ENCODE measurements at places on chromosomes 1 and 21.

GRCh38 chr1:198212126-198212525, 55.3 kb downstream of the NEK7 start:
- no peak for ATAC-seq

DNA sequence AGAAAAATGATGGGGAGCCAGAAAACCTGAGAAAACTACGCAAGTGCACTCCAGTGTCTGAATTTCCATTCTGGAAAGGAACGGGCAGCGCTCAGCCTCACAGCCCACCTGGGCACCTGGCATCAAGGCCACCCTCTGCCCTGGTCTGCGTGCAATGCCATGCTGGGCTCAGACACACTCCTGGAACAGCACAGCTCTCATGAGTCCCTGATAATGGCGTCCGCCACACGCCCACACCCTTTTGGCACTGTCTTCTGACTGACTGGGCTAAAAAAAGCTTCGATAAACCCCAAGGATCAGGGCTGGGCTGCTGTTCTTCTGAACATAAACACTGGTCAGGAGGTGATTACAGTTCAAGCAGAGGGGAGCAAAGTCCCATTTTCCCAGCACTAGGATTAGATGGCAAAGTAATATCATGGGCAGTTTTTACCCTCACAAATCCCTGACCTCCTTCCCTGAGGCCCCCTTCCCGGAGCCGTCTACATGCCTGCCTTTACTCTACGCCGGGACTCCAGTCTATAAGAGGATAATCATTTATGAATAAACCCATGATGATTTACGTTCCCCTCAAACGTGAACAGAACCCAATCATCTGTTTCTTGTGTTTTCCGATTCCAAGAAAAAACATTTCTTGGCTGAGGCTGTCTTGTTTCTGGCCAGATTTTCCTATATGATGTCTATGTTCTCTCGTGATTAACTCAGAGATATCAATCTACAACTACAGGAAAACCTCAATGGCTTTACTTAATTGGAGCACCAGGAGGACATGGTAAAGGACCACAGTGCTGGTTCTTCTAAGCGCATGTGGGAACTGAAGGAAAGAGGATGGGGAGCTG, 22.6 kb downstream of the RCAN1 start:
- no peak for ATAC-seq

DNA sequence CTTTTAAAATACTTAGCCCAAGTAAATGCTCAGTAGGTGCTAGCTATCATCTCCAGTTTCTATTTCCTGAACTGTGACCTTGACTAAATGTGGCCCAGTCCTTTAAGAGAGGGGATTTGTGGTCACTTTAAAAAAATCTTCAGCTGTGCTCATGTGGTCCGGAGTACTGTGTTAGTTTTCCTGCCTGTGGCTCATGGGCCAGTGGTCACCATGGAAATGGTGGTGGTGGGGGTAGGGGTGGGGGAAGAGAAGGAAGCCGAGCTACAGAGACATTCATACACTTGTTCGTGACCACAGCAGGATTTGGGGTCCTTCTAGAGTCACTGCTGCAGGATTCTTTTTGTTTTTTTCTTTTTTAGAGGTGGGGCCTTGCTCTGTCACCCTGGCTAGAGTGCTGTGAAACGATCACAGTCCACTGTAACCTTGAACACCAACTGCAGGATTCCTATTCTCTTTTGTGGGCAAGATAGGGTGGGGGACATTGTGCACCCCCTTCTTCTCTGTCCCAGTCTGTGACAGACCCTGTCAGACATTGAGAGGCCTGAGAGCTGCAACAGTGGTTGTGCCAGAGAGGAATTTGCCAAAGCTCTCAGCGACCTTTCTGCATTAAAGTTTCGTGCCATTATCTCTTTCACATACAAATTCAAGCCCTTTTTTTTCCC, 25.8 kb downstream of the KIF26B start:
- no peak for ATAC-seq

- ATAC-seq = no peak
Measured at GRCh38 chr1:84073266-84073665, 70.8 kb upstream of the PRKACB start.

DNA sequence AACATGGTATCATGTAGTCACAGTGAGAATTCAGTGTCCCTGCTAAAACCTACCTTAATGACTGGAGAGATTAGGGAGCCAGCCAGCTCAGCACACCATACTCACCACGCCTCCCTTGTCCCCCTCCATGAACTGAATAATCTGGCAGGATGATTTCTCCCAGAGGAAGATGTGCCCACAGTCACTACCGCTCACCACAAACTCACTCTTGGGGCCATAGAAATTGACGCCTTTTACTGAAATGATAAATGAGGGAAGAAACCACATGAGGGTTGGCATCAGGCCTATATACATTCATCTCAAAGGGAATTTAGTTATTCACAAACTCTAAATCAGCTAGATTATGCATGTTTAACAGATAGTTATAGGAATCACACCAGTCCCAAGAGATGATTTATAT, 17.4 kb downstream of the PEA15 start:
- ATAC-seq = no peak

DNA sequence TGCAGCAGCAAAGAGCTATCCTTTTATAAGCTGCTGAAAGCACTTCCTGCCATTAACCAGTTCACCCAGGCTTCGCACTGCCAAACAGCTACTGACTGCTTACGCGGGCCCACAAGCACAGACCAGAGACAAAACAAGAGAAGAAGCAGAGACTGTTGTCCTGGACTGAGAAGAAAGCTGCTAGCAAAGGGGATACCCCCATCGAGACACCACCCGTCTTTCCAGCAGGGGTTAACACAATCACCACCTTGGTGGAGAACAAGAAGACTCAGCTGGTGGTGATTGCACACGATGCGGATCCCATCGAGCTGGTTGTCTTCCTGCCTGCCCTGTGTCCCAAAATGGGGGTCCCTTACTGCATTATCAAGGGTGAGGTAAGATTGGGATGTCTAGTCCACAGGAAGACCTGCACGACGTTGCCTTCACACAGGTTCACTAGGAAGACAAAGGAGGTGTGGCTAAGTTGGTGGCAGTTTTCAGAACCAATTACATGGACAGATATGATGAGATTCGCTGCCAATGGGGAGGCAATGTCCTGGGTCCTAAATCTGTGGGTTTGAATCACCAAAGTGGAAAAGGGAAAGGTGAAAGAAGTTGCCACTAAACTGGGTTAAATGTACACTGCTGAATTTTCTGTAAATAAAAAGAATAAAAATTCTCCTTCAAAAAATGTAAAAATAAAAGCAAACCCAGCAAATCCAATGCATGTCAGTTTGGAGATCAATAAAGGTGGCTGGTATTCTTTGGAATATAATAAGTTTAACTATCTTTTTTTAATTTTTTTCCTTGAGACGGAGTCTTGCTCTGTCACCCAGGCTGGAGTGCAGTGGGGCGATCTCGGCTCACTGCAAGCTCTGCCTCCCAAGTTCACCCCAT, 1.2 kb downstream of the FMO5 start:
- ATAC-seq = no peak

GRCh38 chr1:109931189-109931731, 20.6 kb downstream of the CSF1 start:
- peak; percentile 83 for ATAC-seq

- no peak for ATAC-seq
Measured at GRCh38 chr1:167122568-167122967, 28.7 kb downstream of the STYXL2 start.

DNA sequence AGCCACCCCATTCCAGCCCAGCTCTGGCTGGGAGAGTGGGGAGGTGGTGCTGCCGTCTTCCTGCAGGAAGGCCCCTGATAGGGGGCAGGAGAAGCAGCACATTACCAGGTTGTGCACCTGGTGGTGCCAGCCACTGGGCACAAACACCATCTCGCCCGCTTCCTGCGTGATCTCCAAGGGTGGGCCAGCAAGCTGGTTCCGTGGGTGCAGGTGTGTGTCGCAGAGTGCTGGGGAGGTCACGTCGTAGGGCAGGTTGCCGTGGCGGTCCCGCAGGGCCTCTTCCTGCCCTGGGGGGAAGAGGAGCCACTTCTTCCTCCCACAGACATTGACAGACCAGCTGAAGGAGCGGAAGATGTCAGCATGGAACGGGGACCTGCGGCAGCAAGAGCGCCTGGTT, 1.8 kb downstream of the JMJD4 start:
- ATAC-seq = no peak

DNA sequence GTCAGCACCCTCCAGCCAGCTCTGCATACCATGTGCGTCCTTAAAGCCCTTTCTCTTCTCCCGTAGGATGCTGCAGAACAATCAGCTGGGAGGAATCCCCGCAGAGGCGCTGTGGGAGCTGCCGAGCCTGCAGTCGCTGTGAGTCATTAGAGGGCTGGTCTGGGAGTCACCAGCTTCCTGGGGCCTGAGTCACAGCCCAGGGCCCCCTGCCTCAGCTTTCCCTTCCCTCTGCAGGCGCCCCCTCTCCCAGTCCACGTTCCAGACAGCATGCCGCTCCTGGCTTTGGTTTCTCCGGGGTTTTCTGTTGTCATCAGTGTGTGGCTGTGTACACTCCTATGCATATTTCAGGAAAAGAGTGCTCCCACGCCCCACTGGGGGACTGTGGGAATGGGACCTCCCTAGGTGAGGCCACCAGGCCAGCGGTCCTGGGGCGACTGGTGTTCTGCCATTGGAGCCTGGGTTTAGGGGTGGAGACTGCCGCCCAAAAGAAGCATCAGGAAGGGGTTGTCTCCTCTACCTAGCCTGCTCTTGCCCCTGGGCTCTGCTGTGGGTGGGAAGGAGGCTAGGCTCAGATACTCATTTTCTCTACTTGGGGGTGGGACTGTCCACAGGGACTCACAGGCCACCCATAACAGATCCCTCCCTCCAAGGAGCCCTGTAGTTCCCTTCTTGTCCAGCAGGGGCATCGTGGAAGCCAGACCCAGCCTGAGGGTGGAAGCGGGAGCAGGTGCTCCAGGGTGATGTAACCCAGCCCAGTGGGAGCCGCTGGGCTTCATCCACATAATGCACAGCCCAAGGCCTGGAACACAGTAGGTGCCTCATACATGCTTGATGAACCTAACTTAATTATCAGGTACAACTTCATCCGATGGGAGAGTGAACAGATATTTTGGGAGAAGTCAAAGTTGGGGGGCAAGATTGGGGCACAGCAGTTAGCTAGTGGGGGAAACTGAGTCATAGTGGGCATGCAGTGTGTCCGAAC, 42.5 kb downstream of the LGR6 start:
- ATAC-seq = peak; percentile 90

- peak; percentile 53 for ATAC-seq
Measured at GRCh38 chr1:248752161-248753028, 3.2 kb downstream of the LYPD8 start.

GRCh38 chr1:10623686-10624145, 149.0 kb downstream of the PEX14 start:
- no peak for ATAC-seq

DNA sequence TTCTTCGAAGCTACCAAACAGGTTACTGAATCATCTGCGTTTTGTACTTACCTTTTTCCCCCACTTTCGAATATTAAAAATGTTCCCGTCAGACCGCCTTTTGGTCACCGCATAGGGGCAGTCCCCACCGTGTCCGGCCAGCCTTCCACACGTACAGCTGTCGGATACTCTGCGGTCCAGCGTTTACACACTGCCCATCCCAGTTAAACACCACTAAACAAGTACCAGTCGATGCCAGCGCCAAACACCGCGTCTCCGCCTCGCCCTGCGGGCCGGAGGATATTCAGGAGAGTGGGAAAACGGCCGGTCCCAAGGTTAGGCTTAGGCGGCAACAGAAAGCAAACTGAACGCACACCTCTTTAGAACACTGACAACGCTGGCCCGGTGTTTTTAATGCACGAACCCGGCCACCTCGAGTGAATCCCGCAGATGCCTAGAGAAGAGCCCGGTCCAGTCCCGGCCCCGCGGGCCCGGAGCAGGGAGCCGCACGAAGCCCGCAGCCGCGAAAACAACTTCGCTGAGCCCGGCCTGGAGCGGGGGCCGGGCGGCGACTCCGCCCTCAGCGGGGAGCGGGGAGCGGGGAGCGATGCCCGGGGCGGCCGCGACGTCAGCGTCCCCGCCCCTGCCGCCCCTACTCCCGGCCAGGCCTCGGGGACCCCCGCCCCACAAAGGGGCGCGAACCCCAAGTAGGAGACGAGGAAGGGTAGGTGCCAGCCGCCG, 730 bp upstream of the PHF13 start:
- peak; percentile 69 for ATAC-seq

- ATAC-seq = no peak
Measured at GRCh38 chr1:147720557-147720956, 39.8 kb downstream of the GJA5 start.

- ATAC-seq = no peak
Measured at GRCh38 chr1:239421811-239422210, 35.4 kb downstream of the CHRM3 start.

- ATAC-seq = peak; percentile 48
Measured at GRCh38 chr1:220271706-220272046, 577 bp downstream of the RAB3GAP2 start.

DNA sequence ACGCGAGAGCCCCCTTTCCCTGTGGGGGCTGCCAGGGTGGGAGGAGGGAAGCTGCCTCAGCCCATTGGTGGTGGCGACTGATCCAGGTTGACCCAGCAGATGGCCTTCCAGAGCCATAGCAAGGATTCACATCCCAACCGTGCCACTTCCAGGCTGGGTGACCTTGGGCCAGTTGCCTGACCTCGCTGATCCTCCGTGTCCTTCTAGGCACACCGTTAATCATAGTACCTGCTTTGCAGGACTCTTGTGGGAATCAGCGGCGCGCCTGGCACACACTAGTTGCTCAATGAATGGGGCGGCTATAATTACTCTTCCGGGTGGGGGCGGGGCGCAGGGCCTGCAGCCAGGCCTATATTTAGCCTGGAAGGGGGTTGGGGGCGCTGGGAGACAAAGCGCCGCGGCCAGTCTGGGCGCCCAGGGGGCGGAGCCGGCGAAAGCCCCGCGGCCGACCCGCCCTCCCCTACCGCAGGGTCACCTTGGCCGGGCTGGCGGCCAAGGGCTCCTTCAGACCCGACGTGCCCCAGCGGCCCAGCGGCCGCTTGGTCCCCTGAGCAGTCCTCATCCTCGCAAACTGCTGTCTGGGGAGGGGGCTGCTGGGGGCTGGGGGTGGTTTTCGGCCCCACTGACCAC, 5.1 kb downstream of the HSPB7 start:
- ATAC-seq = no peak

DNA sequence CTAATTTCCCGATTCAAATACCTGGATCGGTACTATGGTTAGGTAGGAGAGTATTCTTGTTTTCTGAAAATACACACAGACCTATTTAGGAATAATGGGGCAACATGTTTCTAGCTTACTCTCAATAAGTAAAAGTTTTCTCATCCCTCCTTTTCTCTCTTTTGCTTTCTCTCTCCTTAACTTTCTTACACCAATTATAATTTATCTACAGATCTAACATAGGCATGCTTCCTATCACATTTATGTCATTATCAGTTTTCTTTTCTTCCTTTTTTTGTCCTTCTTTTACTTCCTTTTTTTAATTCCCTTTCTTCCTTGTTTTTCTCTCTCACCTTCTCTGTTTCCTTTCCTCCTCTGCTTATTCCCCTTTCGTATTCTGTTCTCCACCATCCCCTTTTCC, 20.3 kb downstream of the SNX7 start:
- no peak for ATAC-seq

- ATAC-seq = no peak
Measured at GRCh38 chr1:151892190-151892589, 17.1 kb downstream of the THEM4 start.

DNA sequence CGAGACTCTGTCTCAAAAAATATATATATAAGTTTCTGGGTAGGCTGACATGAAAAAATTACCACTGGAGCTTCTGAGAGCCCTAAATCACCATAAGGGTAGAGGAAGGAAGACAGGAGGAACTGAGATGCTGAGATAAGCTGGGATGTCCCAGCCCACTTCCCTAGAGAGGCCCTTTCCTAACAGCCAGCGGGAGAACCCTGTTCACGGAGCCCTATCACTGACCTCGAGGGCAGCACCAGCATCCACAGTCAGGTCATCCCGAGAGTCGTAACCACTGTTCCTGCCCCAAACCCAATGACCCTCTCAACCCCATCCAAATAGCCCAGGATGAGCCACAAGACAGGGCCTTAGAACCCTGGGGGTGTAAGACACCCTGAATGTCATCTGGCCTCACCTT, 77.5 kb downstream of the CD34 start:
- ATAC-seq = no peak

All from SK-N-SH treated with all-trans-retinoic acid at 6 μM for 48 hours (cell line).